ENCODE measurements at places on chromosomes 12 and 14.

GRCh38 chr14:35158491-35158890 lies 36.1 kb downstream of the PRORP start:
- DNase-seq: no peak

DNA sequence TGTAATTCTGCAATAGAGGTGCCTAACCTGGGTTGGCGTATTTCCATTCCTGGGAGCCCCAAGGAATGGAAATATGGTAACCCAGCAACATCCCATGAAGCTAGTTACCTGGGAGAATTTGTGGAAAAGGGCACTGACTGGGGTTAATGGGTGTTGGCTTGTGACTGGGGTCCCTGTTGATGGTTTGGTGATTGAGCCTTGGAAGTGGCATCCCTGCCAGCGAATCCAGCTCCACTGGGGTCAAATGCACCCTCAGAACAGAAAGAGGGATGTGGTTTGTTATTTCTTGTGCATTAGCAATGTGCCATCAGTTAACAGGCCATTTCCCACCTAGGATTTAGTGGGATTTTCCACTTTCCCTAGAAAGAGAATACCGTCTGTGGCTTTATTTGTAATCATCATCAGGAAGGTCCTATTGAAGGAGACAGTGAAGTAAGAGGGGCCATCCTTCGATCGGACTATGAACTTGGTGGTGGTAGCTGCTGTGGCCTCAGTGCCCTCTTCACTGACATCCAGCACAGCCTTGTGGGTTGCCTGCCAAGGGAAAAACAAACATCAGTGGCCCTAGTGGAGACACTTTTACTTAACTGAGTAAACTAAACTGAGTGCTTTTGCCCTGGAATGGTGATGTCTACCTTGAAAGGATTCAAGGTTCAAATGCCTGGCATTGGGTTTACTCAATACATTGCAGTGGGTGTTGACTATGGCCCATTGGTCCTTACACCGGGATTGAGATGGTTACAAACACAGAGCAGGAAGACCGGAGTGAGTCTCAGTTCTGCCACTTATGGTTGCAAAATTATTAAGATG lies 10.4 kb upstream of the SERPINA11 start:
- DNase-seq: no peak

DNA sequence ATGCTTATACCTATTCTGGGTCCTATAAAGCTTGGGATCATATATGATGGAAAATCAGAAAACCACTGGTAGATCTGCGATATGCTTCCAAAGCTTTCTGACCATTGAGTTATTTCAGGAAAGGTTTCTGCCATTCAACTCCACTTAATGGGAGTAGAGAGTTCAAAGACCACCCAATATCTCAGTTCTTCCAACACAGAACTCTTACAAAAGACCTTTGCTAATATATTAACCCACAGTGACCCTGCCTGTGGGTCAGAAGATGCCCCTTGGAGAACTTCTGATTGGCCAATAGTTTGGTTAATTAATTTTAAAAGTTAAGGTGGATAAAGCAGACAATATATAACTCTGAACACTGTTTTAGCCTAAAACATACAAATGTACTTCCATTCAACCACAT lies 213.0 kb downstream of the IPO8 start:
- no peak for DNase-seq

DNA sequence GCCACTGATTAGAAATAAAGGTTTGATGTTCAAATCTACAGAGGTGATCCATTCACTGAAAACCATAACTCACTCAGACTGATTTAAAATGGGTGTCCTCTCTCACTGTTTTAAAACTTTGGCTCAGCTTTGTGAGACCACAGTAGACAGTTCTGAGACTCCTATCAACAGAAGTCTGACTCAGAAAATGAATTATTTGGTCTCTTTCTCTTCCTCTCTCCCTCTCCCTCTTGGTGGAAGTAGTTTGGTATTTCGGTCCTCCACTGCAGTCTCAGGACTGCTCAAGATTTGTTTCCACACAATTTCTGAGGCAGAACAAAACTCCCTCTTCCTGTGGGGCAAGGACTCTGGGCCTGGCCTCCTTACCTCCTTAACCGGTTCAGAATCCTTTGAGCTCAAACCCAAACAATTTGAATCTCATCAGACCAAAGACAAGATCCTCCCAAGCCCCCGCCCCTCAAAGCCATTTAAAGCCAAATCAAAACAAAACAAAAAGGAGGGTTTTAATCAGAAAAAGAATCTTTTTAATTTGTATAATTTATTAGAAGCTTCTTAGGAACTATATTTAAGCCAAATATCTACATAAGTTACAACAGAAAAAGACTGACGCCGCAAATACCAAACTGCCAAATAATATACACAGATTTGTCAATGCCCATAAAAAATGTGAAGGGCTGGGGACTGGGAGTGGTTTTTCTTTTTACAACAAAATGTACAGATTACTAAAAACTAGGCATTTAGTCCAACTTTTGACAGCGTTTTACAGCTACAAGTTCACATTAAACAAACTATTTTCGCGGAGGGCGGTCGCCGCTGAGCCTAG lies 3.9 kb downstream of the NKX2-1 start:
- no peak for DNase-seq

DNA sequence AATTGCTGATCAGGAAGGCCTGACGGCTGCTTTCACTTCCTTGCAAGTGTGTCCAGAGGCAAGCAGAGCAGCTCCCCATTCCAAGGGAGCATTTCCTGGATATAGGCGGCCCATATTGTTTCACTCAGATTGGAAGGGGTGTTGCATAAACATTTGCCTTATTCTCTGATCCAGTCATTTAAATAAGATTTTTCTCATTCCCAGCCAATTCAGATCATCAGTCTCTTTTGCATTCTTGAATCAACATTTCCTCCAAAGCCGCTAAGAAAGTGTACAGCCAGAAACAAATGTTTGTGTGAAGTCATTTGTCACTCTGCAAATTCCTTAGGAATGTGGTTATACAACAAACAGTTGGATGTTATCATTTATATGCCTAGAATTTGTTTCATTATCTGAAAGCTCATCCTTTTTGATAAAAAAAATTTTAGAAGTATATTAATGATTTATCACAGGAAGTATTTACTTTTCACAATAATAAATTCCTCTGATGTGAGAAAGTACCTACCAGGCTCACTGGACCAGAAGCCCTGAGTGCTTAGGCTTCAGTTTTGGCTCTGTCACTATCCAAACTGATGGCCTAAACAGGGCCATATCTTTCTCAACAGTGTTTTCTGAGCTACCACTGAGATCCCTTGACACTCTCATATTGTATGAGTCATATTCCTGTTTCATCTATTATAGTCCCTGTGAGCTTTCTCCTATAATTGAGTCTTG lies 379.6 kb downstream of the CCDC91 start:
- peak; percentile 82 for DNase-seq

- DNase-seq: no peak
Observed at GRCh38 chr12:1281683-1282366, 290.8 kb downstream of the ERC1 start.

- no peak for DNase-seq
Observed at GRCh38 chr12:130829391-130830245, 9.4 kb downstream of the STX2 start.

- DNase-seq: no peak
Observed at GRCh38 chr14:87952307-87953094, 40.5 kb downstream of the GALC start.

DNA sequence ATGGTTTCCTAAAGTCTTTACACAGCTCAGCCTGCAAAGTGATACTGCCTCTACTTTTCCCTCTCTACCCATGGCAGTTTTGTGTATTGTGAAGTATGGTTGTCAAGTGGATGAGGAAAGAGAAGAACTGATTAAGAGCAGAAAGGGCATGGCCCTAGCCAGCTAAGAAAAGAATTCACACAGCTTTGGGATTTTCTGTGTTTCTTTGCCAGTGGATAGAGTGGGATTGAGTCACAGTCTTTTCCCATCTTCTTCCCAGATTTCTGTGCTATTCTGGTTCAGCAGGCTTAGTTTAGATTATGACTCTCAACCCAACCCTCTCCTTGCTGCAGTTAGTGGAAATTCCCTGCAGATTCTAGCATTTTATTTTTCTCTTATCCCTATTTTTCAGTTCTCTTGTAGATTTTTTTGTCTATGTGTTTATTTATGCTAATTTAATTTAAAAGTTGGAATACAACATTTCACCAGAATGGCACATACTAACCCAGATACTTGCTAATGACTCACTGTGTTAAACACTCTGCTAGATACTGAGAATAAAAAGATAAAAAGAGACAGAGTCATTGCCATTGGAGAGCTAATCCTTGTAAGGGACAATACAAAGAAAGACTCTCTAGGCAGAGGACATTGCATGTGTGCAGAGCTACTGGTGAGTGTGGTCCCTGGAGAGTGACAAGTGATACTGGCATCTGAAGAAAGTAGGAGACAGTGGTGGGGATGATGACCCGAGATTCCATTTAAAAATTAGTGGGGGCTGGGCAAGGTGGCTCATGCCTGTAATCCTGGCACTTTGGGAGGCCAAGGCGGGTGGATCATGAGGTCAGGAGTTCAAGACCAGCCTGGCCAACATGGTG lies 106.3 kb downstream of the ST8SIA1 start:
- no peak for DNase-seq

DNA sequence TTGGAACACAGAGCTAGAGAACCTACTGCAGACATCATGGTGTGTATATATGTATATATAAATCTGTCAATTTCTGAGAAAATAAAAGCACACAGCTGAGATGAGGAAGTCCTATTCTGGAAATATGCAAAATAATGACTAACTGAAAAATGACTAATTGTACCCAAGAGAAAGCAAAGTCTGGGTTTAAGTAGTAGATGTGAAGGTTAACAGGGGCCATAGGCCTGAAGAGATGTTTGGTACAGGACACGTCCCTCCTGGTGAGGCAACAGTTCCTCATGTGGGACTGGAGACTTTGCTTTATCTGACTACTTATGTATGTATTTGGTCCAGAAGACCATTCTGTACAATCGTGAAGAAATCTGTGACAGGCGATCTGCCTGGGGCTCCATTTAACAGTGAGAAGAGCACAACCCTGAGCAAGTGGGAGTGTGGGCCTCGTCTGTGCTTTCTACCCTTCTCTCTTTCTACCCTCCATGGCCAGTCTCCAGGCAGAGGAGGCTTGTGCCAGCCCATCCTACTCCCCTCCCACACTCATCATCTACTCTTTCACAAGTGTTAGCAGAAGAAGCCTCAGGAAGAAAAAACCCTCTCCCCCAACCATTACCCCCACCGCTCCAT lies 67.5 kb downstream of the SLC41A2 start:
- no peak for DNase-seq

- no peak for DNase-seq
Observed at GRCh38 chr12:71393625-71394024, 46.0 kb upstream of the LGR5 start.

DNA sequence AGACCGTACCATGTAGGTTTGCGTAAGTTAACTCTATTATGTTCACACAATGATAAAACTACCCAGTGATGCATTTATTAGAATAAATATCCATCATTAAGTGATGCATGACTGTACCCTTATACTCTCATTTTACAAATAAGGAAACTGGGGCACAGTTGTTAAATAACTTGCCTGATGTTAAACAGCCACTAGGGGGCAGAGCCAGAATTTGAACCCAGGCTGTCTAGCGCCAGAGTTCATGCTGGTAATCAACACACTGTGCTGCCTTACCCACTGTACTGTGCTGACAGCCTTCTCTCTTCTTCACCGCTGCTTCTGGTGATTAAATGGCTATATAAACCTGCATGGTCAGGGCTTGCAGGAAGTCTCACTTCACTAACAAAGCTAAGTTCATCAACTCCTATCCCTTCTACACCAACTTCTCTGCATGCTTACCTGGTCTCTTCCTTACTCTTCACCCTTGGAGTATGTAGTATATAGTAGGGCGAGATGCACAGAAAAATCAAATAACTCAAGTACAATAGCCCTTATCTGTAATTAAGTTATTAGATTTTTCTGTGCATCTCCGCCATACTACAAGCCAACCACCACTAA lies 43.6 kb upstream of the APPL2 start:
- DNase-seq: peak; percentile 33

DNA sequence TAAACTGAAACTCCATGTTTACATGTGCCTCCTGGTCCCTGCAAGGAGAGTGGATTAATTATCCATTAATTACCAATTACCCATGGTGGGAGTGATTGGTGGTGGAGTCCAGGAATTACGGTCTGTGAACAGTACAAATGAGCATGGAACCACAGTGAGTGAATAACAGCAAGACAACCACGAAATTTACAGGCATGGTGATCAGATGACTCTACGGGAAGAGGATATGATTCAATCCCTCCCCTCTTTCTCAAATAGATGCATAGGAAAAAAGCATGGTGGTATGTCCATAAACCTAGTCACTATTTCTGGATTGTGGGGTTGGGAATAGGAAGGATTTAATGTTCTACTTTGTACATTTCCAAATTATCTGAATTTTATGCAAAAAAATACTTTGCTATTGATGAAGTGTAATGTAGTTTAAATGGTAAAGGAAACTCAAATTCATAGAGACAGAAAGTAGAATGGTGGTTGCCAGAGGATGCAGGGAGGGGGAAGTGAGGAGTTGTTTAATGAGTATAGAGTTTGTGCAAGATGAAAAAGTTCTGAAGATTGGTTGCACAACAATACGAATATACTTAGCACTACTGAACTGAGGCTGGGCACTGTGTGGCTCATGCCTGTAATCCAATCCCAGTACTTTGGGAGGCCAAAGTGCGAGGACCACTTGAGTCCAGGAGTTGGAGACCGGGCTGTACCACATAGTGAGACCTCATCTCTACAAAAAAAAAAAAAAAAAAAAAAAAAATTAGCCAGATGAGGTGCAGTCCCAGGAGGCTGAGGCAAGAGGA lies 41.2 kb upstream of the C12orf75 start:
- no peak for DNase-seq

- no peak for DNase-seq
Observed at GRCh38 chr12:836952-837351, 84.6 kb downstream of the WNK1 start.

GRCh38 chr12:91019455-91019854 lies 14.7 kb upstream of the EPYC start:
- DNase-seq: no peak

GRCh38 chr14:48304729-48305128 lies 629.3 kb upstream of the MDGA2 start:
- no peak for DNase-seq

DNA sequence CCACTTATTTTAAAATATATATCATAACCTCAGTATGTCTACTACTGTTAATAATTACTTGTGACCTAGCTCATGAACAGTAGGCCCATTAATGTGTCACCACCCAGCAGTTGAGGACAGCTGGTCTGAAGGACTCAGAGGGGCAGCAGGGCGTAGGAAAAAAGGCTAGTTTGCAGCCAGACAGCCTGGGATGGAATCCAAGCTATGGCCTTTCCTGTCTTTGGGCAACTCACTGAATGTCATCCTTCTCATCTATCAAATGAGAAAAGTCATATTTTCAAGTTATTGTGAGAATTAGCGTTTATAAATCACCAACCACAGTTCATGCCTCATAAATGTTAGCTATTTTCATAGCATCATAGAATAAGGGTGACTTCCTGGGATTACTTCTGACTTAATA lies 12.3 kb downstream of the DENND5B start:
- peak; percentile 21 for DNase-seq

- no peak for DNase-seq
Observed at GRCh38 chr12:28388879-28389278, 198.6 kb downstream of the CCDC91 start.

- no peak for DNase-seq
Observed at GRCh38 chr12:40145896-40146295, 40.0 kb upstream of the SLC2A13 start.
